Transverse colon (tissue), 4 donors: ENCODE measurements at places on chromosomes 4 and X. TPM values are rescaled to one million over a fixed set of nuclear protein-coding genes. Genes with fewer than 3 reads are reported as not detected.

- no peak for DNase-seq
- H3K36me3 ChIP-seq, result no peaks in the 10 kb centered on the region
- H3K27ac ChIP-seq, result no peak overlapping the region
- no peaks in the 10 kb centered on the region for H3K27me3 ChIP-seq
- no peaks in the 10 kb centered on the region for H3K4me1 ChIP-seq
Observed at GRCh38 chrX:38066934-38067333, 60.6 kb downstream of the SYTL5 start.

DNA sequence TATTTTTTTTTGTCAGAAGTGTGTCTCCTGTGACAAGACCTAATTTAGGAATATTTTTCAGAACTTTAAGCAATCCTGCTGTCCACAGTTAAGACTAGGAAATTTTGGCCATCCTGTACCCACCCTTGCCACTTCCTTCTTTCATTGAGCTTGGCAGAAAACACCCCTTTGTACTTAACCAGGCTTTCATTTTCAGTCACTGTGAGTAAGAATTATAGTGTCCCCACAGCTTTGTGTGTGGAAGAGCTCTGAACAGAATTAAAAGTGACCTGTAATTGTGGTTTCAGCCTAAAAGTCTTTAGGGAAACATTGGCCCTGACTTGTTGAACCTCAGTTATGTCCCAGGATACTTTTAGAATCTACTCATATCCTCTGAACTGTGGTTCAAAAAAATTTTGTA, 153.7 kb upstream of the BMP3 start:
- no peak overlapping the region for H3K4me3 ChIP-seq
- no peak overlapping the region for H3K27ac ChIP-seq
- H3K27me3 ChIP-seq, result no peaks in the 10 kb centered on the region
- H3K36me3 ChIP-seq, result no peaks in the 10 kb centered on the region
- DNase-seq, result no peak

- H3K36me3 ChIP-seq, result no peaks in the 10 kb centered on the region
- DNase-seq, result no peak
- no peaks in the 10 kb centered on the region for H3K4me1 ChIP-seq
- H3K4me3 ChIP-seq, result no peak overlapping the region
- H3K27ac ChIP-seq, result no peak overlapping the region
Observed at GRCh38 chr4:57318703-57319102, 208.5 kb upstream of the IGFBP7 start.

- peak within 1 kb of the TSS; percentile 68 for H3K27ac ChIP-seq
- H3K27me3 ChIP-seq, result no peaks in the 10 kb centered on the region
- H3K4me3 ChIP-seq, result peak within 1 kb of the TSS; percentile 39
Observed at GRCh38 chr4:15469402-15470127, at the start of gene CC2D2A. Gene CC2D2A, plus strand, starts transcription at chr4:15469882. Its CDS starts 6,051 bp downstream, at chr4:15475933.

- no peak for DNase-seq
- H3K27ac ChIP-seq, result no peak overlapping the region
- peaks cover 6% of the 10 kb centered on the region for H3K4me1 ChIP-seq
- H3K4me3 ChIP-seq, result no peak overlapping the region
- no peaks in the 10 kb centered on the region for H3K27me3 ChIP-seq
Observed at GRCh38 chr4:149999485-150000074, 78.7 kb upstream of the DCLK2 start.

GLRB gene
- total RNA-seq, result 1.1 TPM

TKTL1 gene
- not detected for total RNA-seq

ARX gene
- total RNA-seq, result not detected

FREM3 gene
- total RNA-seq, result not detected
